ENCODE measurements at places on chromosomes 3 and 15. TPM values are rescaled to one million over a fixed set of nuclear protein-coding genes. Genes with fewer than 3 reads are reported as not detected.

- DNase-seq = no peak
These were observed 189.7 kb upstream of the STT3B start for GRCh38 chr3:31343075-31343474.

DNA sequence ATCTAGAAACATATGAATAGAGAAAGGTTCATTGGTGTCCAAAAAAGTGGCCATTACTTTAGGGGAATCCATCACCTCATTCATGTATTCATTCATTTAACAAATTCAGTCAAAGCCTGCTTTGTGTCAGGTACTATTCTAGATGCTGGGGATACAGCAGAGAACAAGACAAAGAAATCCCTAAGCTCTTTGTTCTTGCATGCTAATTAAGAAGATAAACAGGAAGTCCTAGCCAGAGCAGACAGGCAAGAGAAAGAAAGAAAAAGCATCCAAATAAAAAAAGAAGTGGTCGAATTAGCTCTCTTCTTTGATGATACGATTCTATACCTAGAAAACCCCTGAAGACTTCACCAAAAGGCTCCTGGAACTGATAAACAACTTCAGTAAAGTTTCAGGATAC lies 12.4 kb upstream of the ZMAT3 start:
- no peak for DNase-seq

DNA sequence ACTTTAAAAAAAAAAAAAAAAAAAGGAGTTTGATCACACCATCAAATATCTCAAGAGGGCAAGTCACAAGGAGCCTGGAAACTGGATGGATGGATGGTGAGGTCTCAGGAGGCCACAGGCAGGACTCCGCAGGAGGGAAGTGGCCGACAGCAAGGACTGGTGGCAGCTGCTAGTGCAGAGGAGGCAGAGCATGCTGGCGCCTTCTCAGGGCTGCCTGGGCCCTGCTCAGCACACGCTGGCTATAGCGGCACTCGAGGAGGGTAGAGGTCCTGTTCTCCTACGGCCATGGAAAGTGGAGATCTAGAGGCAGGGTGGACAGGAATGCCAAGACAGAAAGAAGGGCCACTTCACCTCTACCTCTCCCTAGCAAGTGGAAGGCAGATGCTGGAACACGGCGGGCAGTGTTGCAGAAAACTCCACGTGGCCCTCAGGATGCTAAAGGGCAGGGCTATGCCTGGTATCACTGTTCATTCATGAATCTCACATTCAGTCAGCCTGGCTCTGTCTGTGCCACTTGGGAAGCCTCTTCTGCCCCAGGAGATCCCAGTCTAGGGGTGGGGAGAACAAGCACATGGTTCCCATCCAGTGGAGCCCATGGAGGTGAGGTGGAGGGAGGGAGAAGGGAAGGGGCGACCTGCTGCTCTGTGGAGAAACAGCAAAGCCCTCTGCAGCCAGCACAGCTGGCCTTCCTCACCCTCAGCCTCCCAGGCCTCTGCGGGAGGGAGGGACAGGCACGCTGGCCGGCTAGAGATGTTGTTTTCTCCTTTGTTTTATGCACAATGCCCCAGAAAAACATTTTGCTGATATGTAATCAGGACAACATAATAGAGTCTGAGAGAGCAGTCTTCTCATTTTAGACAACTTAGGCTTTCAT lies 71.0 kb downstream of the OXNAD1 start:
- no peak for DNase-seq

GRCh38 chr15:50458348-50459112 lies 34.3 kb downstream of the USP8 start:
- DNase-seq = no peak

DNA sequence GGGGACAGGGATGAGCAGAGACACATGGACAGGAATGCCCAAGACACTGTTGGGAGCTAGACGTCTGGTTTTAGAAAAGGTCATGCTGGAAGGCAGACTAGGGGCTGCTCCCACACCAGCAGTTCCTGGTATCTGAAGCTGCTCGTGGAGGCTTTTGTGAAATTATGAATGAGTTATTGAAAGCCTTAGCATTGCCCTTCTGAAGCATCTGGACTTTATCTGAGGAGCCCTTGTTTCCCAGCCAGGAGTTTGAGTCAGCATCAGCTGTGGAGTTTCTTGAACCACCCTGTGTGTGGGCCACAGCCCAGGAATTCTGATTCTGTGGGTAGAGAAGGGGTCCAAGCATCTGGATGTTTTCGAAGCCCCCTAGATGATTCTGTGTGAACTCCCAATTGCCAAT lies 258.7 kb downstream of the SLCO3A1 start:
- DNase-seq = no peak

DNA sequence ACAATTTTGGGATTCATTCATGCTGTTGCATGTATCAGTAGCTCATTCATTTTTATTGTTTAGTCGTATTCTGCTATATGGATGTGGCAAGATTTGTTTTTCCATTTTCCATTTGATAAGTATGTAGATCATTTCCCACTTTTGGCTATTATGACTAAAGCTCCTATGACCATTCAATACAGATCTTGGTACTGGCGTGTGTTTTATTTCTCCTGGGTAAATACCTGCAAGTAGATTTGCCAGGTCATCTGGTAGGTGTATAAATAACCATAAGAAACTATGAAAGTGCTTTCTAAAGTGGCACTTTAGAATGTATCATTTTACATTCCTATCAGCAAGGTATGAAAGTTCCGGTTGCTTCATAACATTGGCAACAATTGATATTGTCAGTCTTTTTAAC lies 124.6 kb downstream of the TNIK start:
- DNase-seq = no peak

DNA sequence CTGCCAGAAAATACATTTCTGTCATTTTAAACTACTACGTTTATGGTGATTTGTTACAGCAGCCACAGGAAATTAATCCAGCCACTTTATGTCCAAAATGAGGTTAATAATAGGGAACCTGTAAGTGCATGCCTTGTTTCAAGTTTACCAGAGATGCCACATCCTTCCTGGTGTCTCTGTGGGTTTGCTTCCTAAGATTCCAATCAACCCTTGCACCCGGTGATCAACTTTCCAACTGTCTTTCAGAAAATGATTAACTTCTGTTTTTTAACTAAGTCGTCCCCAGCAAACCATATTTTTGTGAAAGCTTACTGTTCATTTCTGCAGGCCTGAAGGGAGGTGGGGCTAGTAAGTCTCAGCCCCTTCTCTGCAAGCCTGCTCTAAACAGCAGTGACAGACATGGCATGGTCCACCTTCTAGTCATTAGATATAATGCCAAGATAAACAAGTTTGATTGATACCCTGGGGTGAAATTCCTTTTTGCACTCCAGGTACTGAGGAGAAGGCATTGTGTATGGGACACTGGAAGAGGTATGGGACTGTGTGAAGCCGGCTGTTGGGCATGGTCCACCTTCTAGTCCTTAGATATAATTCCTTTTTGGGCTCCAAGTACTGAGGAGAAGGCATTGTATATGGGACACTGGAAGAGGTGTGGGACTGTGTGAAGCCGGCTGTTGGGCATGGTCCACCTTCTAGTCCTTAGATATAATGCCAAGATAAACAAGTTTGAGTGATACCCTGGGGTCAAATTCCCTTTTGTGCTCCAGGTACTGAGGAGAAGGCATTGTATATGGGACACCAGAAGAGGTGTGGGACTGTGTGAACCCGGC lies 11.1 kb upstream of the TMC3 start:
- no peak for DNase-seq

The DYNLT2B gene
- 16.3 TPM for total RNA-seq

The PRSS50 gene
- total RNA-seq = not detected

The FGF12 gene
- not detected for total RNA-seq

Data from activated CD4-positive, alpha-beta T cell treated with anti-CD3 and anti-CD28 coated beads for 36 hours (primary cell).